ENCODE measurements at places on chromosomes 5 and 9.

- DNase-seq, result no peak
Observed at GRCh38 chr9:90869361-90869760, 67.7 kb downstream of the SYK start.

- no peak for DNase-seq
Observed at GRCh38 chr5:19978476-19978875, 9.5 kb downstream of the CDH18 start.

GRCh38 chr9:87888501-87888900 lies 5.8 kb downstream of the SPATA31E1 start:
- no peak for DNase-seq

DNA sequence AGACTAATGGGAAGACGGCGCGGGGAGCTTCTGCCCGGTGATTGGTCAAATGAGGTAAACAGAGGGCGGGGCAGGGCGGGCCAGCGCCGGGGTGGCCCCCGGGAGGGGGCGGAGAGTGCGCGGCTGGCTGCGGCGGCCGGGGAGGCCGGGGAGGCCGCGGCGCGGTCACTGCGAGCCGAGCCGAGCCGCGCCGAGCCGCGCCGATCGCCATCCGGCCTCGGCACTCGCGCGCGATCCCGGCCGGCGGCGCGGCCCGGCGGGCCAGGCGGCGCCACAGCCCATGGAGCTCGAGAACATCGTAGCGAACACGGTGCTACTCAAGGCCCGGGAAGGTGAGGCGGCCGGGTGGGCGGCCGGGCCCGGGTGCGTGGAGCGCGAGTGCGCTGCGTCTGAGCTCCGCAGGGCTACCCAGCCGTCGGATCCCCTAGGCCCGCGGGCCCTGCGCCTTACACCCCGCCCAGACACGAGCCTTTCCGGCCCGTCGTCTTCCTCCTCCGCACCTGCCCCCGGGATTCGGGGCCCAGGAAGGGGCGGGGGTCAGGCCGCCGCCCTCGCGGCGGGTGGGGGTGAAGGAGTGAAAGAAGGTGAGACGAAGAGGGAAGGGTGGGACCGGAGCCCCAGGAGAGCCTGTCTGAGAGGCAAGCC lies at the start of gene GRK6:
Gene GRK6, plus strand, starts transcription at position 111 of the 645 bp plus-strand sequence. Its CDS starts 170 bp downstream, at position 281.
- peak; percentile 46 for DNase-seq

DNA sequence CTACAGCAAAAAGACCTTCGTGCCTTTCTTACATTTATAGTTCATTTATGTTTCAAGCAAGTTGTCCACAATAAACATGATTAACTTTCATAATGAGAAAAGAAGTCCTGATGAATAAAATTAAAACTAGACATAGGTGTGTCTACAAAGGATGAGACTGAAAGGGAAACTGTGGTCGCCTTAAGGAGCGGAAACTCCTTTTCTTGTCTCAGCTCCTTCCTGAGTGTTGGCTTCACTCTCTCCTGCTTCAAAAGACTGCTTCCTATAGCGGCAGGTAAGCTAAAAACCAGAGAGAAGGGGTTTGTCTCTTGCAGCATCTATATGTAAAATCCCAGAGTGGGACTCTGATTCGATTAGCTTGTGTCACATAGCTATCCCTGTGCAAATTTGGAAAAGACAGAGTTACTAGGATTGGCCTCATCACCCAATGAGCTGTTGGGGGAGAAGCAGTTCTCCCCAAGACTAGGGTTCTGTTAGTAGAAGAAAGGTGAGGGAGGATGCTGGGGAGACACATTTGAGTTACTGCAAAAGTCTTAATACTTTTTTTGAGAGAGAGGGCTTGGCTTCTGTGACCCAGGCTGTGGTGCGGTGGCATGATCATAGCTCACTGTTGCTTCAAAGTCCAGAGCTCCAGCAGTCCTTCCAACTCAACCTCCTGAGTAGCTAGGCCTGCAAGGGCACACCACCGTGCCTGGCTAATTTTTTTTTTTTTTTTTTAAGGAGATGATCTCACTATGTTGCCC lies 16.8 kb upstream of the CTSL start:
- DNase-seq, result no peak

DNA sequence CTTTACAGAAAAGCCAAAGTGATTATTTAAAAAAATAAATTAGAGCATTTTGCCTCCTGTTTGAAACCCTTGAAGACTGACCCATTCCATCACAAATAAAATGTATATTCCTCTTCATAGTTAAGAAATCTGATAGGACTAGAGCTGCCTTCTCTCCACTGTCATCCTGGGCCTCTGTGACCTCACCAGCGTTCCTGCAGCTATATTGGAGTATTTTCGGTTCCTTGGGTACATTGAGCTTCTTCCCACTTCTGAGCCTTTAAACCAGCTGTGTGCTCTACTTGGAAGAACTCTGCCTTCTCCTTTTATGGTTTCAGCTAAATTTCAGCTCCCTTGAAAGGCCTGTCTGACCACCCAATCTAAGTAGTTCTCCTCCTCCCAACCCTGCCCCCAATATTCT lies 99.1 kb upstream of the ABCA1 start:
- no peak for DNase-seq

GRCh38 chr9:81673310-81673709 lies 16.0 kb downstream of the TLE1 start:
- no peak for DNase-seq

- no peak for DNase-seq
Observed at GRCh38 chr5:159515197-159515596, 184.9 kb upstream of the IL12B start.

DNA sequence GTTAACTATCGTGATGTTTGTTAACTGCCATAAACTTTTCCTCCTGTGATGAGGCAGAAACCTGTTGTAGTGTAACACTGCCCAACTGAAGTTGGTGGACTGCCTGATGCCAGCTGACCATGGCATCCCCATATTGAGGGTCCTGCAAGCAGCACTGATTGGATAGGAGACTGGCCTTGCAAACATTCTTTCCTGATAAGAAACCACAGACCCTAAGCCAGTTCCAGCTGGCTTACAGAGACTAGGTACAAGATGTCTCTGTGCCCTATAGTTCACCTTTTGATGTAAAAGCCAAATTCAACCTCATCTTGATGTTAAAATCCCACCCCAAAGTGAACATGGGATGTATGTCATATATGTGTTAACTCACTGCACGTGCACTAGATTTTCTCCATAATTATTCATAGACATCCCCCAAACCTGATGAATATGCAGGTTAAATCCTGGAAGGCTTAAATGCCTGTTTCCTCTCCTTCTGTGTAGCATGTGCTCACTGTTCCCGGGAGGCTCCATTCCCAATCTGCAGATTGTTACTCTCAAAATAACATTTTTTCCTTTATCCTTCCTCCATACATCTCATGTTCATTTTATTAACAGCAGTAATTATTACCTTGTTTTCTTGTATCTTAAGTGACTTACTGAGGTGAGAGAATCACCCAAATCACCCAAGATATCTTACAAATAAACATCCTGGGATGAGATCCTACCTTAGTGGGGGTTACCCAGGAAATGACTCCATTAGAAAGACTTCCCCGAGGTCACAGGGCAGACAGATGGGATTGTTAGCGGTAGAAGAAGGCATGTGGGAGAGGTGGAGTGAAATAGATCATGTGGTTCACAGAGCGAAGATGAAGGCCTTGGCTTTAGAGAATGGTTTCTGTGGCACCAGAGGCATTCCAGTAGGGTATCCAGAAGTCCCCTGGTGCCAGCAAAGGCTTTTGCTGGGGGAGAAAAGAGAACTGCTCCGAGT lies 566.7 kb downstream of the CCDC171 start:
- no peak for DNase-seq

- DNase-seq, result peak; percentile 24
Observed at GRCh38 chr9:34375901-34376595, 650 bp downstream of the MYORG start.

- no peak for DNase-seq
Observed at GRCh38 chr9:127971357-127972235, 9.2 kb downstream of the EEIG1 start.

- no peak for DNase-seq
Observed at GRCh38 chr9:3906437-3907213, 380.8 kb upstream of the RFX3 start.

DNA sequence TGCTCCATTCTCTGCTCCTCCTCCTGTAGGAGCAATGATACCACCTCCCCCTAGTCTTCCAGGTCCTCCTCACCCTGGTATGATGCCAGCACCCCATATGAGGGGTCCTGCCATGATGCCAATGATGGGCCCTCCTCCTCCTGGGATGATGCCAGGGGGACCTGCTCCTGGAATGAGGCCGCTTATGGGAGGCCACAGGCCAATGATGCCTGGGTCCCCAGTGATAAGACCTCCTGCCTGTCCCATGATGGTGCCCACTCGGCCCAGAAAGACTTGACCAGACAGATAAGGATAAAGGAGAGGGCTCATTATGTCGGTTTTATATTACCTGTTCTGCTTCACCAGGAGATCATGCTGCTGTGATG lies 26.2 kb upstream of the IQGAP2 start:
- no peak for DNase-seq

DNA sequence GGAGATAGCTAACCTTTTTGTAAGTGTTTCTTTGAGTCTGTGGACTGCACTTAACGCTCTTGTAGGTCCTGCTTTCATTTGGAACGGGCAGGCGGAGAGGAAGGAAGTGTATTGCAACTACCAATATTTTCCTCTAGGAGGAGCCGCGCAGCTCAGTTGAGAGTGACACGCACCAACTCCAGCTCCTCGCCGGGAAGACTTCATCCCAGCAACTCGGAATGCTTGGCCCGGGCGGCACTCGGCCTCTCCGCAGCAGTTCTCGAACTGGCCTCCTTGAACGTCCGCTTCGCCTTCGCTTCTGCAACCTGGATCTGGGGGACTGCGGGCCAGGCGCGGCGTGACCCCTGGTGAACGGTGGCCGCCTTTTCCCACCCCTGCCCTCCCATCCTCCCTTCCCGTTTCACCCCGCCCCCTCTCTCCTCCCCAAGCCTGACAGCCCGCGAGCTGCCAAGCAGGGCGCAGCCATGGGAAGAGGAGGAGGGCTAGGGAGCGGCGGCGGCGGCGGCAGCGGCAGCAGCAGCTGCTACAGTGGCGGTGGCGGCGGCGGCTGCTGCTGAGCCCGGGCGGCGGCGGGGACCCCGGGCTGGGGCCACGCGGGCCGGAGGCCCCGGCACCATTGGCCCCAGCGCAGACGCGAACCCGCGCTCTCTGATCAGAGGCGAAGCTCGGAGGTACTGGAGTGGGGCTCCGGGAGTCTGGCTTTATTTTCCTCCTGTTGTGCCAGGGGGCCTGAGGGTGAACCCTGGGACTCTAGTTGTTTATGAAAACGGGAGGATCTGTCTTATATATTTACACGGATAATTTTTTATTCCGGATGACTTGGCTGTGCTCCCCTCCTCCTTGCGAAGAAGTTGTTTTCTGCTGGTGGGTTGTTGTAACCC lies at the start of gene GHR:
Gene GHR, plus strand, starts transcription at position 155 of the 881 bp plus-strand sequence. CDS start 142,436 bp downstream, outside the sequence.
- no peak for DNase-seq

DNA sequence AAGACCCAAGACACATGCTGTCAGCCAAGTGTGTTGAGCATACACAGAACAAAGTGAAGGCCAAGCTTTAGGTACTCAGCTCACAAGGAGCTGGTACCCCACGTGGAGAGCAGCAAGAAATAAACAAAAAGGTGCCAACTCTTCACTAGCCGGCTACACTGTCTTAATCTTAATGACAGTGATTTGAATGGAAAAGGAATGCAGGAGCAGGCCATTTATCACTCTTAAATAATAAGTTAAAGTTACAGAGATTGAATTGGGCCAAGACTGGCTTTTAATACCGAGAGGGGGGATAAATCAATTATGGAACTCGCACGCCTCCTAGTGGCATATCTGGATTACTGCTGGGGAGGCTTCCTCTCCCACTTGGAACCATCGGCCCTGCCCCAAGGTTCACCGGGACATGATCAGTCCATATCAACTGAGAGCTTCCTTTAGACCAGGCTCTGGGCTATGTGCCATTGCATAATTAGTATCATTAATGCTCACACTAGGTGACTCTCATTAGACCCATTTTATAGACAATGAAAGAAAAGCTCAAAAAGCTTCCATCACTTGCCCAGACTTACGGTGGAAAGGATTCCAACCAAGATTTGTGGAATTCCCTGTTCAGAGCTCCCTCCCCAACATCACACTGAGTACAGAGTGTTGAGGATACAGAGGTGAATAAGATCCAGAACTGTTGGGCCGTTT lies 94.0 kb downstream of the ACTL7B start:
- DNase-seq, result peak; percentile 3

- no peak for DNase-seq
Observed at GRCh38 chr5:125710745-125711144, 712.5 kb upstream of the GRAMD2B start.
